ENCODE measurements at places on chromosomes 1 and 21.

DNA sequence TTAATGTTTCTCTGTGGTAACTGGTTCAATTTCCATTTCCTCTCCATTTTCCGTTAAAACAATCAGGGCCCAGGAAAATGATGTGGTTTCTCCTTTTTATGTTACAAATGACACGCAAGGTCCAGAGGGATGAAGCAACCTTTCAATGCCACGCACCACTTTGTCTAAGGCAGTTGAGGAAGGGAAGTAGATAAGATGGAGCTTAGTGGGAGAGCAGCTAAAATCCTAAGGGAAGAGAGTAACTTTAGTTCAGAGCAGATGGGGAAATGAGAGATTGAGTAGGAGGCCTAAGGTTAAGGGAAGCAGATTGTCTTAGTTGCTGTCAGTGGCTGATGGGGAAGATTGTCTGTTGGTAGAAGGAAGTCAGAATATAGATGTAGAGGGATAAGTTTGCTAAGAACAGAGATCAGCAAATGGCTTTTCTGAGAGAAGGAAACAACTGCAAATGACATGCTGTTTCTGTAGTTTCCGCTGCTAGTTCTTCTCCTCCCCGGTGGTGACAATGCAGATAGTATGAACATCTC is 660 bp downstream of the CD1C start:
- DNase-seq, result no peak

DNA sequence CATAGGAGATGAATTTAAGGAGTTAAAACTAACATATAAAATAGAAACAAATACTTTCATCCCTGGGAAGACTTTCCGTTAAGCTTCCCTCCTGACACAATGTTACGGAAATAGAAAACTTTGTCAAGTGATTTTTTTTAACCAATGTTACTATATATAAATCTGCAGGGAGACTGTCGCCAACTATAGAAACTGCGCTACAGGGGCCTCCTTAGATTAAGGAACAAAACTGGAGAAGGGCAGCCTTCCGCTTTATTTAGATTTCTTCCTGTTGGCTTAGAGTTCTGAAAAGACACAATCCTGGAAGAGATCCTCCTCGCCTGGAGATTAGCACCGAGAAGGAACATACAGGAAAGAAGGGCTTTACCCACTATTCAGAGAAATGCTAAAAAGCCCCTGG is 1.5 kb downstream of the MGST3 start:
- DNase-seq, result no peak

GRCh38 chr1:234918181-234918841 is 210.3 kb downstream of the TOMM20 start:
- DNase-seq, result no peak

DNA sequence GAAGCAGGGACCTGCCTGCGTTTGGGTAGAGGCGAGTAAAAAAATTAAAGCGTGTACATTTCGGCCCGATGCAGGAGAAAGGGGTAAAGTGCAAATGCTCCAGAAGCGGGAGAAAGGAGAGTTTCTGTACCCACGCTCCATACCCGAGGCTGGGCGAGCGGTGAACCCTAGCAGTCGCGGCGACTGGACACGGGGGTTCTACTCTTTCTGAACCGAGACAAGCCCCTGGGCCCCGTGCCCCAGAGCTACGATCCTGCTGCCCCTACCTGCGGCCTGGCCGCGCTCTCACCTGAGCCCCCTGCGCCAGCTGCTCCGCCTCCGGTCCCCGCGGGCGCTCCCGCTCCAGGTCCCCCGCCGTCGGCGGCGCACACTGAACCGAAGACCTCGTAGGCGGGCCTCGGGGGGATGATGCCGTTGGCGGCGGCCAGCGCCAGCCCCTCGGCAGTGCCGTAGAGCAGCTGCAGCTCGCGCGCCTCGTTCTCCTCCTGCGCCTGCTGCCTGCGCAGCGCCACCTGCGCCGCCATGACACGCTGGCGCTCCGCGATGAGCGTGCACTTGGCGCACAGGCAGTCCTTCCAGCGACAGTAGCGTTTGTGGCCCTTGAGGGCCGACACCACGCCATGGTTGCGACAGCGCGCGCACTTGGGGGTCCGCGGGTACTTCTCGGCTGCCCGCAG is 2.4 kb downstream of the DMRTA2 start:
- DNase-seq, result no peak

DNA sequence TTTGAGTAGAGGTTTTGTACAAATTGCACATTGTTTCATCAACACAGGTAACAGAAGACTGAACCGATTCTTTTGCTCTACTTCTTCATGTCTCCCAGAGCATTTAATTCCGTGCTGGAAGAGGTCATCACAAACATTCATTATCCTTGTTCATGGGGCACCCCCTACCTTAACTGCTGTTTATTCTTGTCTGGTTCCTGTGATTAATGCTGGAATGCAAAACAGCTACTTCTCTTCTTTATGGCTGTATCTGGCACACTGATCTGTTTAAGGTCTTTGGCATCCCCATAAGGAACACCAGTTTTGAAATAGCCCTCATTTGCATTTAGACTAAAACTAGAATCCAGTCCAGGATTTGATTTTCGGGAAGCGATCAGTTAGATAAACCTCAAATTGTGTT is 42.2 kb downstream of the NTNG1 start:
- no peak for DNase-seq

DNA sequence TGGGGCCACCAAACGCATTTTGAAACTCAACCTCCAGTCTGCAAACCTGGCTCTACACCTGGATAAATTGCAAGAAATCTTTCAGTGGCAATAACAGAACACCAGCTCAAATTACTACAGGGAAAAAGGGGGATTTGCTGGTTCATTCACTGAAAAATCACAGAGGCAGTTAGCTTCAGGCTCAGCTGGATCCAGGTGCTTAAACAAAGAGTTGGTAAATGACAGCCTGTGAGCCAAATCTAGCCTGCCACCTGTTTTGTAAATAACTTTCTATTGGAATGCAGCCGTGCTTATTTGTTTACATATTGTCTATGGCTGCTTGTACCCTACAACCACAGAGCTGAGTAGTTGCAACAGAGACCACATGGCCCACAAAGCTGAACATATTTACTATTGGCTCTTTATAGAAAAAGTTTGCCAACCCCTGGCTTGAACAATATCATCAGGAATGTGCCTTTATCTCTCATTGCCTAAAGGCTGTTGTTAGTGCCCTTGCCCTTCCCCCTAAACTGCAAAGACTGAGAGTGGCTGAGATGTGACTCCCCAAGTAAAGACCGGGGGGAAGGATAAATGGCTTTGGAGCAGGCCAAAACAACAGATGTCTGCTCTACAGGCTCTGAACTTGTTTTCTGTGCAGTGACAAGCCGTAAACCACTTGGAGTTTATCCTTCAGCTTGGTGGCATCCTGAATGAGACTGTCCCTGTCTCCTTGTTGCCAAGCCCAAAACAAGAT is 21.5 kb upstream of the PTPRF start:
- no peak for DNase-seq

Measured in upper lobe of left lung (tissue), 6 donors.